ENCODE measurements at places on chromosomes 3 and 15.
A peak's percentile ranks its signal among the peaks of the same experiment; 100 is the strongest.

DNA sequence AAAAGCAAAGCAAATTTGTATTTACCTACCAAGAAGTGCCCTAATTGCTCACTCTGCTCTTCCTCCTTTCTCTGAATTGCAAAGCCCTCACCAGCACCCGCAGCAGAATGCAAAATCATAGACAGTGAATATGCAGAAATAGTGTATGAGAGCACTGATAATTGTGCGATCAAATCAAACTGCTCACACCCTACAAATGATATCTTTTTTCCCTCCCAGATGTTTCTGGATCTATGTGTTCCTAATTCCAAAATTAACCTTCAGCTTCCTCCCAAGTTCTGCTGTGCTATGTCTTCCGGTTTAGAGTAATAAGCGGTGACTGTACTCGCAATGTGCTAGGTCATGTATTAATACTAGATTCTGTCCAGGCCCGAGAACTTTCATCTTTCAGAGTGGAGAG lies 3.4 kb downstream of the GHSR start:
- DNase-seq: no peak

DNA sequence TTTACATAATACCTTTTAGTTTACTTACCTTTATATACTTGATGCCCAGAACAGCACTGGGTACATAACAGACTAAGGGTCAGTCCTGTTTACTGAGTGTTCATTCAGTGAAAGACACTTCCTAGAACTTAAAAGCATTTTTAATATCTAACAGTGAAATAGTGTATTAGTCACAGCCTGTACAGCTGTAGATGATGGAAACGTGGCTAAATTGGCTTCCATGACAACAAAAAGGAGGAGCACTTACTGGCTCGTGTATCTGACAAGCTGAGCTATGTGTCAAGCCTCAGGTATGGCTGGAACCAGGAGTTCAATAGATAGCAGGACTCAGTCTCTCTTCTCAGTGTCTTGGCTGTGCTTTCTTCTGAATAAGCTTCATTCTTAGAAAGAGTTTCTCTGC lies 40.2 kb downstream of the CMTM8 start:
- DNase-seq: no peak

GRCh38 chr3:156635034-156635433 lies 39.4 kb upstream of the TIPARP start:
- no peak for DNase-seq

GRCh38 chr3:10929978-10930665 lies 62.4 kb upstream of the SLC6A1 start:
- no peak for DNase-seq

DNA sequence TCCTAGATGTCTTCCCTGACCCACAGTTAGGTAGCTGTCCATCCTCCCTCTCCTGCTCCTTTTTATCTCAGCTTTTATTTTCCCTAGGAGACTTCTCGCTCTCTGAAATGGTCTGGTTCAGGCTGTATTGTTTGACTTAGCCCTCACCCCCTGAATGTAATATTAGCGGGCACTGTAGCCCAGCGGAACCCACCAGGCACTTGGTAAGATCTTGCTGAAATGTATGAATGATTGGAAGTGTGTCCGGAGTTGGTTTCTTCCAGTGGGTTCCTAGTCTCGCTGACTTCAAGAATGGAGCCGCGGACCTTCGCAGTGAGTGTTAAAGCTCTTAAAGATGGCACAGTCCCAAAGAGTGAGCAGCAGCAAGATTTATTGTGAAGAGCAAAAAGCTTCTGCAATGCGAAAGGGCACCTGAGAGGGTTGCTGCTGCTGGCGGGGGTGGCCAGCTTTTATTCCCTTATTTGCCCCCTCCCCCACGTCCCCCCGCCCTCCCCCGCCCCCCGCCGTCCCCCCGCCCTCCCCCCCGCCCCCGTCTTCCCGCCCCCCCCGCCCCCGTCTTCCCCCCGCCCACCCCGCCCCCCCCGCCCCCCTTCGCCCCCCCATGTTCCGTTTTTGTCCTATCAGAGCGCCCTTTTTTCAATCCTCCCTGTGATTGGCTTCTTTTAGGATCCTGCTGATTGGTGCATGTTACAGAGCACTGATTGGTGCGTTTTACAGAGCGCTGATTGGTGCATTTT lies 694 bp upstream of the EEFSEC start:
- no peak for DNase-seq

GRCh38 chr15:31051496-31052080 lies 49.9 kb downstream of the TRPM1 start:
- no peak for DNase-seq

GRCh38 chr3:81886081-81886480 lies 124.6 kb upstream of the GBE1 start:
- no peak for DNase-seq

GRCh38 chr15:80527961-80528360 lies 123.8 kb downstream of the ARNT2 start:
- DNase-seq: no peak

- DNase-seq: peak; percentile 39
These were observed 12.3 kb upstream of the PCSK6 start for GRCh38 chr15:101501703-101502373.

GRCh38 chr3:120802916-120803315 lies 60.4 kb downstream of the GTF2E1 start:
- no peak for DNase-seq

GRCh38 chr3:102066470-102066869 lies 217.2 kb downstream of the NFKBIZ start:
- DNase-seq: no peak

DNA sequence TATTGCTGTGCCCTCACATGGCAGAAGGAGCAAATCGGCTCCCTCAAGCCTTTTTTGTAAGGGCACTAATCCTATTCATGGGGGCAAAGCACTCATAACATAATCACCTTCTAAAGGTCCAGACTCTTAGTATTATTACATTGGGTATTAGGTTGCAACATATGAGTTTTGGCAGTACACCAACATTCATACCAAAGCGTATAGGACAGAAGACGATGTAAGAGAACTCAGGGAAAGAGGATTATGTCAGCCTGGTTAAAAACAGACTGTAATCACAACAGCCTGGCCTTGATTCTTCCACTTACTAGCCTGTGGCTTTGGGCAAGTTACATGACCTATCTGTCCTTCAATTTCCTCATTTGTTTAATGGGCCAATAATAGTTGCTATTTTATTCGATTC lies 828.5 kb upstream of the NECTIN3 start:
- no peak for DNase-seq

DNA sequence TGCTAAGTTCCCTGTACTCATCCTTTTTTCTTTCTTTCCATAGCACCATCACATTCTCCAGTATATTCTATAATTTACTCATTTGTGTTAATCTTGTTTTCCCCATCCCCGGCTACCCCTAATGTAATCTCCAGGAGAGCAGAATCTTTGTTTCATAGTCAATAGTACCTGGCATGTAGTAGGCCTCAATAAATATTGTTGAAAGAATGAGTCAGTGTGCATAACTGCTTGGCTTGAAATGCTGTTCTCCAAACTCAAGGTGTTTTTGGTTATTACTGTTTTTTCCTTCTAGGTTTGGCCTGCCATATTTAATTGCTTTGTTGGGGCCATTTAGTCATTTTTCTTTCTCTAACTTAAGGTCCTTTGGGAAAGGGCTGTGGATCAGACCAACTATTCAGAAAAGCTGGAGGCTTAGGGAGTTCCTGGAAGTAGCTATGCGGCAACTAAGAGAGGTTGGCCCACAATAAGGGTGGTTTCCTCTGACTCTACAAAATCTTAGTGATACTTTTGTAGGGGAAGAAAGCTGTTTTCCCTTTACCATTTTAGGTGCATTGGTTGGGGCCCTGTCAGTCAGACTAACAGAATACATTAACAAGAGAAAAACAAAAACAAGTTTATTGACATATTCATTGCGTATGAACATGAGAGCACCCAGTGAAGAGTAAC lies 28.4 kb downstream of the KAT2B start:
- no peak for DNase-seq

- no peak for DNase-seq
These were observed 15.9 kb upstream of the COPG1 start for GRCh38 chr3:129233538-129233937.

- DNase-seq: no peak
These were observed 101.4 kb upstream of the TLE3 start for GRCh38 chr15:70199124-70199482.

DNA sequence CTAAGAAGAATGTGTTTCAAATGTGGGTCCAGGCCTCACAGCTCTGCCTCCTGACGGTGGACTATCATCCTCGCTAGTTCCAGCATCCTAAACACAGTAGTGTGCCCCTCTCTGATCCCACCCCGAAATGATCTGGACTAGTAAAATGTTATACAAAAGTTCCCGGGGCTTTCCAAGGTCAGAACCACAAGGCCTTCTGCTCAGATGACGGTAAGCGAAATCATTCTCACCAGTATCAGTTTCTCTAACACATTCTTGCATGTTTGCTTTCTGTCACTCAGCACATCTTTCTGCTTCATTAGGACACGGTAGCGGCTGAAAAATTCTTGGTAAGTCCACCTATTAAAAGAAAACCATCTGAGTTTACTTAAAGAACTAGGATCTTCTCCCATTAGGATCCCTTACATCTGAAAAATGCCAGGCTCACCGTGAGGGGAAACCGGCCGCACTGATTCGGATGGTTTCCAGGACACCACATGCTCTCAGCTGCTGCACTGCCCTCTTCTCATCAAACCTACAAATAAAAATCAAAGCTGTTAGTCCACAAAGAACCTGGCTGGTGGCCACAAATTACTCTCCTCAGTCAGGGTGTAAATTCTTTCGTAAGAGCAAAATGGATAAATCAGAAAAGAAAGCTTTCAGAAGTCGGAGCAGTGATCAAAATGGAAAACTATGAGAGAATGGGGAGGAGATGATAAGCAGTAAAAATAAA lies 83.9 kb upstream of the MYO5C start:
- no peak for DNase-seq

DNA sequence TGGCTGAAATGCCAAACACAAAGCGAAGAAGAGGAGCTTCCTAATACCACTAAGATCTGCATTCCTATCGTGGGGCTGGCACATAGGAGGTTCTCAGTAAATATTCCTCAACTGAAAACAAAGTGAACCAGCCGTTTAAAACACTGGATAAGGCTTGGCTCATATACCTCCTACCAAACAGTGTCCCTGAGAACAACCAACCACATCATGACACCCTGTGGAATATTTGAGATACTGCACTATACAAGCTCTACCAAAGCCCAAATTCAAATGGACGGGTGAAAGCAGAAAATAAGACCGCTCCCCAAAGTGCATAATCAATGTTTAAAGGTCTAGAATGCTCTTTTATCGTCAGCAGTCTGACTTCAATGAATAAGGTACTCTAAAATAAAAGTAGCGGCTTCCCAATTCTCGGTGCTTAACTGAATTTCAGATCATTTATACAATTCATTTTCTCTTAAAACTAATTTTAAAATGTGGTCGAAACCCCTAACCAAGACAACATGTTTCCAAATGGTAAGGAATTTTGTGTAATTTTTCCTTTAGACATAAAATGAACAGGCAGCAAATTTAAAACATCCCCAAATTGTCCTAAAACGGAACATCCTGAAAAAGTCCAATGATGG lies 425.8 kb downstream of the ERC2 start:
- DNase-seq: no peak

DNA sequence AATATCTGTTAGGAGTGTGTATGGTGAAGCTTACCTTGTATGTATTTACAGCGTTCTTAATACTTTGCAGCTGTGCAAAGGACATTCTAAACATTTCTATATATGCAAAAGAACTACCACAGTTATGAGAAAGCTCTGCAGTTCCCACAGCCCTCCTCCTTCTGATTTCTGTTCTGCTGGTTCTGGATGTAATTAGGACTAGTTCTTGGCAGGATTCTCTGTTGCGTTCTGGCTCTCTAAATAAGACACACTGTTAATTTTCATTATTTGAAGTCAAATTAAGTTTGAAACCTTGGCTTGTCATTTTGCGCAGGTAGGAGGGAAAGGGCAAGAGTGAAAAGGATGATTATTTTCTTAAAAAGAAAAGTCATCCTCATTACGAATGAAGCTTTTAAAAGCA lies 76.4 kb downstream of the FNDC3B start:
- no peak for DNase-seq

GRCh38 chr15:26214290-26214689 lies 351.2 kb upstream of the ATP10A start:
- no peak for DNase-seq

- no peak for DNase-seq
These were observed 847.7 kb downstream of the EPHA3 start for GRCh38 chr3:89955156-89955555.

GRCh38 chr3:73469331-73469730 lies 155.4 kb downstream of the PDZRN3 start:
- no peak for DNase-seq

GRCh38 chr15:77775837-77776236 lies 143.1 kb upstream of the LINGO1 start:
- DNase-seq: no peak

GRCh38 chr15:74997141-74997540 lies 1.8 kb downstream of the SCAMP5 start:
- DNase-seq: no peak

Data from CD4-positive, alpha-beta T cell treated with Interleukin-6 for 4 hours (primary cell).